ENCODE measurements at places on chromosomes 7 and 10. TPM values are rescaled to one million over a fixed set of nuclear protein-coding genes. Genes with fewer than 3 reads are reported as not detected.

Gene PRSS58
- polyA plus RNA-seq, result not detected

Gene PNLIP
- not detected for polyA plus RNA-seq

Gene C7orf57
- 0.60 TPM for polyA plus RNA-seq

Gene TMEM139
- 6.0 TPM for polyA plus RNA-seq

Gene MRPS16
- polyA plus RNA-seq, result 60.8 TPM

Gene FOXP2
- polyA plus RNA-seq, result 57.6 TPM

Gene LRIT1
- polyA plus RNA-seq, result not detected

Gene CLEC2L
- 0.35 TPM for polyA plus RNA-seq

Gene TRIL
- 58.2 TPM for polyA plus RNA-seq

Gene TMEM273
- polyA plus RNA-seq, result 6.4 TPM

Gene LDB3
- polyA plus RNA-seq, result 1.2 TPM

Gene KBTBD2
- 62.8 TPM for polyA plus RNA-seq

Gene SPDYE2
- 11.2 TPM for polyA plus RNA-seq

Gene GSAP
- 48.7 TPM for polyA plus RNA-seq

Gene SMC3
- 88.4 TPM for polyA plus RNA-seq

Gene ADARB2
- polyA plus RNA-seq, result 0.88 TPM

Gene MUC3A
- 0.60 TPM for polyA plus RNA-seq

Gene MRPS24
- polyA plus RNA-seq, result 68.5 TPM

Gene KCND2
- 0.70 TPM for polyA plus RNA-seq

Gene LRRC4
- polyA plus RNA-seq, result 18.1 TPM

Gene CHN2
- polyA plus RNA-seq, result 2.8 TPM

Gene GCK
- polyA plus RNA-seq, result 4.1 TPM
